ENCODE measurements at places on chromosomes 3 and 15. TPM values are rescaled to one million over a fixed set of nuclear protein-coding genes. Genes with fewer than 3 reads are reported as not detected.

DNA sequence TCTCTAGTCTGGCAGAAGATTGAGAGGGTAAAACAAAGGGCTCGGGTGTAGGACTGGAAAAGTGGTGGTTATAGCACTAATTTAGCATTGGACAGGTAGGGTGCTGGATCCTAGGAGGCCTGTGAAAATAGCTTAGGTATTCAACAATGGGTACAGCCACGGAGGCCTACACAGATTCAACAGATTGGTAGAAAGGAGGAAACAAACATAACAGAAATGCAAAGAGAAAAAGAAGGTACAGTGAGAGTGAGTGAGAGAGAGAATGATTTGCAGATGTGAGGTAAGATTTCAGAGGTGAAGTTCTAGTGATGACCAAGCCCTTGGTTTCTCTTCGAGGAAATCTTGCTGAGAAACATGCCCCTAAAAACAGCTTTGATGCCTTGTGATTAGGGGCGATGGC lies 37.9 kb downstream of the ADIPOQ start:
- no peaks in the 10 kb centered on the region for H3K27me3 ChIP-seq
- no peak for DNase-seq
- H3K4me1 ChIP-seq = no peaks in the 10 kb centered on the region
- H3K36me3 ChIP-seq = no peaks in the 10 kb centered on the region
- H3K27ac ChIP-seq = no peak overlapping the region

- no peak for DNase-seq
- H3K27me3 ChIP-seq = no peaks in the 10 kb centered on the region
- H3K36me3 ChIP-seq = no peaks in the 10 kb centered on the region
- no peak overlapping the region for H3K4me3 ChIP-seq
- no peak overlapping the region for H3K27ac ChIP-seq
These were observed 34.5 kb downstream of the PIK3CB start for GRCh38 chr3:138800248-138800647.

DNA sequence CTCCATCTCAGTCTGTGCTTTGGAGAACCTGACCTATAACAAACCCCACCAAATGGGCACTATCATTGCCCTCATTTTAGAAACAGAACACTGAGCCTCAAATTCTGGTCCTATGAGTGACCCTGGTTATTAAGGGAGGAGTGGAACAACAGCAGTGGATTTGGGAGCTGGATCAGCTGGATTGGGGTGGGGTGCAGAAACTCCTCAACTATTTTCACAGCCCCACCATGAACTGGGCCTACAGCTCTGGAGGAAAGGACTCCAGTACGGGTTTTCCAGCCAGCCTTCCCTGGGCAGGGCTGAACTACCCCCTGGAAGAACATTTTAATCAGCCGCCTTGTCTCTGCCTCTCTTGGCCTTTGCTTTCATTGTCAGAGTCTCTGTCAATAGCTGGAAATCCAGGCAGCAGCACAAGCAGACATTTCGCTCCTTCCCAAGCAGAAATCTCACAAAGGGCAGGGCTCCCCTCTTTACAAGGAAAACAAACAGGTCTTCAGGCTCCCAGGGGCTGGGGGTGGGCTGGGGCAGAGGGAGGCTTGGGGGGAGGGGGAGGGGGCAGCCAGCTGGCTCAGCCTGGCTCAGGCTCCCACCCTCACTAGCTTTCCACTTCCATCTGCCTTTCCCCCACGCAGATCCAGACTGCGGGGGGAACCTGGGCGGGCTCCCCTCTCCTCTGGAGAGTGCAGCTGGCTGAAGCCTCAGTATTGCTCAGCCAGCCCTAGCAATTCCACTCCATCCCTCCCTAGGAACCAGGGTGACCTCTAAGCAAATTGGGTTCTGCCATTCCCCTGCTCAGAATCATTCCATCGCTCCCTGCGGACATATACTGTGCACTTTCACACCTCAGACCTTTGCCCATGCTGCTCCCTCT lies 13.7 kb upstream of the TLE3 start:
- H3K4me3 ChIP-seq = no peak overlapping the region
- H3K36me3 ChIP-seq = no peaks in the 10 kb centered on the region
- H3K27me3 ChIP-seq = no peaks in the 10 kb centered on the region
- no peak for DNase-seq

DNA sequence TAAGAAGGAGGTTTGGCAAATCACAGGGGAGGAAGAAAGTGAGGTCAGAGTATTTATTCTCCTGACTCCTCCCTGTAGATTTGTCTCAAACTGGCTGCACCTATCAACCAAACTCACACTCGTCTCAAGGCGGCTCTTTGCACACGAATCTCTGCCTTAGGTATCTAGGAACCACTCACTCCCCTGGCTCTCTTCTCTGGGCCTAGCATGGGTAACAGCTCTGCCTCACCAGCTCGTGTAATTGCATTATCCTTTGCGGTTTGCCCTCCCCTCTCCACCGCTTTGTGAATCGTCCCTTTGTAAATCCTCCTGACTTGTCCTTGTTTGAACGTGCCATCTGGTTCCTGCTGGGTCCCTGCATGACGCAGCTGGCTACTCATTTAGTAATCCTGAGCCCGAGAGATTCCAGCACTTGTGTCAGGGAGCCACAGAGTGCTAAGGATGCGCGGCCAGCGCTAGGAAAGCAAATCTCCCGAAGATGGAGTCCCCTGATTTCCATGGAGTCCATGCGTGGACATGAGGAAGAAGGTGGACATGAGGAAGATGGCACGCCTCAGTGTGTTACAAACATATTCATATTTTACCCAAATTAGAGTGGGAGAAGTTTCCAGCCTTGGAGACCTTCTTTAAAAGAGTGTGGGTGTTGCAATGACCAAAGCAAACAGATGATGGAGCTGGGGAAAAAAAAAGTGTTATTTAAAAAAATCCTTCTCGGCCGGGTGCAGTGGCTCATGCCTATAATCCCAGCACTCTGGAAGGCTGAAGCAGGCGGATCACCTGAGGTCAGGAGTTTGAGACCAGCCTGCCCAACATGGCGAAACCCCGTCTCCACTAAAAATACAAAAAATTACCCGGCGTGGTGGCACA lies 26.7 kb downstream of the NRROS start:
- H3K4me3 ChIP-seq = no peak overlapping the region
- no peak for DNase-seq
- no peaks in the 10 kb centered on the region for H3K4me1 ChIP-seq
- H3K36me3 ChIP-seq = no peaks in the 10 kb centered on the region

GRCh38 chr3:128523591-128523990 lies 30.6 kb upstream of the GATA2 start:
- no peaks in the 10 kb centered on the region for H3K36me3 ChIP-seq
- no peak overlapping the region for H3K4me3 ChIP-seq
- no peak for DNase-seq
- H3K27ac ChIP-seq = no peak overlapping the region

- peaks cover 25% of the 10 kb centered on the region for H3K4me1 ChIP-seq
- H3K27ac ChIP-seq = no peak overlapping the region
- no peak for DNase-seq
- no peaks in the 10 kb centered on the region for H3K36me3 ChIP-seq
These were observed 3.7 kb downstream of the PDIA5 start for GRCh38 chr3:123070510-123070909.

- no peaks in the 10 kb centered on the region for H3K27me3 ChIP-seq
- H3K27ac ChIP-seq = no peak overlapping the region
- no peaks in the 10 kb centered on the region for H3K36me3 ChIP-seq
- peaks cover 31% of the 10 kb centered on the region for H3K4me1 ChIP-seq
These were observed 6.1 kb upstream of the PRKCD start for GRCh38 chr3:53154881-53155285.

GRCh38 chr3:98432575-98432974 lies 30.4 kb upstream of the OR5K1 start:
- no peaks in the 10 kb centered on the region for H3K4me1 ChIP-seq
- H3K27me3 ChIP-seq = no peaks in the 10 kb centered on the region
- no peak overlapping the region for H3K27ac ChIP-seq
- no peak for DNase-seq
- no peaks in the 10 kb centered on the region for H3K36me3 ChIP-seq
- H3K4me3 ChIP-seq = no peak overlapping the region

GRCh38 chr15:85955501-85956391 lies 123.9 kb upstream of the AGBL1 start:
- no peaks in the 10 kb centered on the region for H3K36me3 ChIP-seq
- no peaks in the 10 kb centered on the region for H3K4me1 ChIP-seq

- DNase-seq = no peak
- H3K4me1 ChIP-seq = no peaks in the 10 kb centered on the region
- no peak overlapping the region for H3K27ac ChIP-seq
- no peaks in the 10 kb centered on the region for H3K36me3 ChIP-seq
- H3K27me3 ChIP-seq = no peaks in the 10 kb centered on the region
These were observed 368.1 kb upstream of the UBE2E2 start for GRCh38 chr3:22835041-22835440.

DNA sequence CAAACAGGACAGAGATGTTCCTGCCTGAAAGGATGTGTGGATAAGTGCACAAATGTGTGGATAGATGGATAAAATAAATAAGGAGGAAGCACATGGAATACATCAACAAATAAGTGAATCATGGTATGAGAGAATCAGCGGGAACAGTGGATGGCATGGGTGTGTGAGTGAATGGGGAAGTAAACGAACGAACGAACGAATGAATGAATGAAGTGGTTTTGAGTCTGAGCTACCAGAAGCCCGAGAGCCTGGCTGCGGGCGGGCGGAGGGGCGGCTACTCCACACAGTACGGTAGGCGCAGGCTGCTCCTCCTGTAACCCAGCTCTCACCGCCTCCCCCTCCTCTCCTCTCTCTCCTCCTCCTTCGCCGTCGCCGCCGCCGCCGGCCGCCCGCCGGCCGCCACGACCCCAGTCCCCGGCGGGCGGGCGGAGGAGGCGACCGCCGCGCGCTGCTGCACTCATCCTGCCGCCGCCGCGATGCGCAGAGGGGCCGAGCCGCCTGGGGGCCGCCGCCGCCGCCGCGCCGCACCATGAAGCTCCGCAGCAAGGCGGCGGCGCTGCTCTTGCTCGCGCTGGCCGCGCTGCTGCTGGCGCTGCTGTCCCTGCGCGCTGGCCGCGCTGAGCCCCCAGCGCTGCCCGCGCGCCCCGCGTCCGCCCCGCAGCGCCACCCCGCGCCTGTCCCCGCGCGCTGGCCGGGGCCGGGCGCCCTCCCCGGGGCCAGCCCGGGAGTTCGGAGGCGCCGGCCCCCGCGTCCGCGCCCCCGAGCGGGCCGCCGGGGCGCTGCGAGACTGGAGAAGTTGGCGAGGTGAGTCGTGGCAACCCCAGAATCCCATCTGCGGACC lies at the start of gene GXYLT2:
TSS of gene GXYLT2 (plus strand) at position 342 of the 841 bp plus-strand sequence. CDS start at position 530, 188 bp downstream.
- peak within 1 kb of the TSS; percentile 89 for H3K27ac ChIP-seq
- no peaks in the 10 kb centered on the region for H3K27me3 ChIP-seq
- peak within 1 kb of the TSS; percentile 80 for H3K4me3 ChIP-seq
- no peaks in the 10 kb centered on the region for H3K36me3 ChIP-seq
- DNase-seq = peak; percentile 78
- peaks cover 3% of the 10 kb centered on the region for H3K4me1 ChIP-seq

- H3K27me3 ChIP-seq = no peaks in the 10 kb centered on the region
- peaks cover 27% of the 10 kb centered on the region for H3K4me1 ChIP-seq
- H3K27ac ChIP-seq = no peak overlapping the region
- no peak for DNase-seq
- H3K4me3 ChIP-seq = peak overlapping the region; percentile 99
- peaks cover 22% of the 10 kb centered on the region for H3K36me3 ChIP-seq
These were observed 1.9 kb downstream of the CAPN7 start for GRCh38 chr3:15207836-15208504.

GRCh38 chr3:78235841-78236240 lies 1195.9 kb downstream of the ROBO2 start:
- H3K4me3 ChIP-seq = no peak overlapping the region
- DNase-seq = no peak
- H3K4me1 ChIP-seq = no peaks in the 10 kb centered on the region
- no peak overlapping the region for H3K27ac ChIP-seq

DNA sequence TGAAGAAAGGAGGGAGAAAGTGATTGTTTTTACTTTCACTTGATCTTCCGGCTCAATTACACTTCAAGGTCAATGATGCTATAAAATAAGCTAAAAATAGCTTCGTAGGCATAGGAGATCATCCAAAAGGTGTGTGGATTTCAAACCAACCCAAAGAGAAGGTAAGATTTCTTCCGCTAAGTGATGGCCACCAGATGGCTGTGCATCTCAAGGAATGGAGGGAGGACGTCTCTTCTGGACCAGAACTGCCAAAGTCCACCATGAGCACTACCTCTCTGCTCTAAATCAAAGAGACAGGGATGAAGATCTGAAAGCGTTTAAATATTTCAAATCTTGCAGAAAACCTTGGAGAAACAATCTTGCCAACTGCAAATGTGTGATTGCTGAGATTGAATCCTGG lies 199.1 kb upstream of the ZPLD1 start:
- no peak overlapping the region for H3K27ac ChIP-seq
- no peak for DNase-seq
- H3K4me1 ChIP-seq = no peaks in the 10 kb centered on the region
- no peaks in the 10 kb centered on the region for H3K36me3 ChIP-seq

DNA sequence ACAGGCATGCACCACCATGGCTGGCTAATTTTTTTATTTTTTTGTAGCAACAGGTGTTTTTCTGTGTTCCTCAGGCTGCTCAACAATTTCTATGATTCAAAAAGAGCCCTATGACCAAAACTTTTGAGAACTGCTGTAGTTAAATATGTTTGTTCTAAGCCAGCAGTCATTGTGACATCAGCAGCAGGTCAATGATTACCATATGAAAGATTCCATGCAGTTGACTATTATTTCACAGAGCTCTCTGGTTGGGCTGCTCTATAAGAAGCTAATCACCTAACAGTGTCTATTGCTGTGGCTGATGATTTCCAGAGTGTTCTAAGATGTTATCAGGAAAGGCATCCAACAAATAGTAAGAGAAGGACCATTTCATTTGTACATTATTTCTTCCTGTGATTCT lies at the start of gene CCDC54:
TSS of gene CCDC54 (plus strand) at position 289 of the 400 bp plus-strand sequence. CDS start 149 bp downstream, outside the sequence.
- H3K27ac ChIP-seq = no peak within 1 kb of the TSS
- H3K4me1 ChIP-seq = no peaks in the 10 kb centered on the region
- H3K27me3 ChIP-seq = no peaks in the 10 kb centered on the region
- H3K4me3 ChIP-seq = no peak within 1 kb of the TSS
- no peaks in the 10 kb centered on the region for H3K36me3 ChIP-seq

Gene XYLB
- total RNA-seq = 0.43 TPM

Gene DUOX2
- 2.3 TPM for total RNA-seq

Gene GRM2
- not detected for total RNA-seq

Gene CCR3
- not detected for total RNA-seq

Gene TMEM45A
- 30.9 TPM for total RNA-seq

Gene CCR9
- total RNA-seq = not detected

Gene HTR3E
- total RNA-seq = not detected

Gene RBP2
- total RNA-seq = not detected

Gene EEF1AKMT4
- total RNA-seq = 4.8 TPM

Gene MAP2K1
- 21.2 TPM for total RNA-seq

Gene SLC12A1
- total RNA-seq = not detected

Measured in ascending aorta (tissue), 2 donors.